ENCODE measurements at places on chromosomes 2 and 18.
A peak's percentile ranks its signal among the peaks of the same experiment; 100 is the strongest.

- no peak for DNase-seq
These were observed 34.2 kb downstream of the RAPGEF4 start for GRCh38 chr2:172769879-172770278.

DNA sequence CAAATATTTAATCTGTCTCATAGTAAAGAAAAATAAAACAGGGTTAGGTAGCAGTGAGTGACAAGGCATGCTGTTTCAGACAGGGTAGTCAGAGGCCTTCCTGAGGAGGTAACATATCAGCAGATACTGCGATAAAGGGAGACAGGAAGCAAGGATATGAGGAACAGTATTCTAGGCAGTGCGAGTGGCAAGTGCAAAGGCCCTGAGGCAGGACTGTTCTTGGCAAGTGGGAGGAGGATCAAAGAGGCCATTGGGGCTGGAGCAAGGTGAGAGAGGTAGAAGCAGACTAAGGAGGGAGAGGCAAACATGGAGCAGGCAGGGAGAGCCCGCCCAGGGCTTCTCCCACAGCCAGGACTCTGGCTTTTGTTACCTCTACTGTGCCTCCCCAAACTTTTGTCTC, 33.6 kb downstream of the GAD1 start:
- DNase-seq, result no peak

- DNase-seq, result peak; percentile 33
These were observed 11.4 kb downstream of the MYO5B start for GRCh38 chr18:50183556-50183955.

- DNase-seq, result no peak
These were observed 81.3 kb downstream of the CDH2 start for GRCh38 chr18:28095631-28096030.

DNA sequence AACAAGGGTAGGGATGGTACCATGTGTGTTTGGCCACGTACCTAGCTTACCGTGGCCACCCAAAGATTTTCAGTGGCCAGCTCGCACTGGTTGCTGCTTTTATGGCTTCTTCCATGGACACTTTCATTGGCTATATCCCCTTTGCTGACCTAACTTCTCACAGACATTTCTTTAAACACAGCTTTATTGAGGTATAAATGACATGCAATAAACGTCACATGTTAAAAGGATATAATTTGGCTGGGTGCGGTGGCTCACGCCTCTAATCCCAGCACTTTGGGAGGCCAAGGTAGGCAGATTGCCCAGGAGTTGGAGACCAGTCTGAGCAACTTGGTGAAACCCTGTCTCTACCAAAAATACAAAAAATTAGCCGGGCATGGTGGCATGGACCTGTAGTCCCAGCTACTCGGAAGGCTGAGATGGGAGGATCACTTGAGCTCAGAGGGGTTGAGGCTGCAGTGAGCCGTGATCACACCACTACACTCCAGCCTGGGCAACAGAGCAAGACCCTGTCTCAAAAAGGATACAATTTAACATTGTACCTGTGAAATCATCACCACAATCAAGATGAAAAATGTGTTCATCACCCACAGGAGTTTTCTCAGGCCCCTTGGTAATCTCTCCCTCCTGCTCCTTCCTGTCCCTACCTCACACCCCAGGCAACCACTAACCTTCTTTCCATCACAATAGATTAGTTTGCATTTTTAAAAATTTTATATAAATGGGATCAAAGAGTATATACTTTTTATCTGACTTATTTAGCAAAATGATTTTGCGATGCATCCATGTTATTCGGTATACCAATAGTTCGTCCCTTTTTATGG, 127.8 kb upstream of the PPP1CB start:
- DNase-seq, result no peak

DNA sequence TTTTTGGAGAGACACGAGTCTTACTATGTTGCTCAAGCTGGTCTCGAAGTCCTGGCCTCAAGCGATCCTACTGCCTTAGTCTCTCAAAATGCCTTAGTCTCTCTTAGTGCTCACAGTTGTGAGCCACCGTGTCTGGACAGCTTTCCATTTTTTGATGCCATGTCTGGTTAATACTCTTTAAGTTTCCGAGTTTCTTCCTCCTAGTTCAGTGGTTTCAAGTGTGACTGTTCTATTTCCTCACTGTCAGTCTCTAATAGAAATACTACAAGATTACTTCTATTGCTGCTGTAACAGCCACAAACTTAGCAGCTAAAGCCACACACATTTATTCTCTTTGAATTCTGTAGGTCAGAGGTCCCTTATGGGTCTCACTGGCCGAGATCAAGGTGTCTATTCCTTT, 125.1 kb upstream of the MGAT5 start:
- DNase-seq, result no peak

- no peak for DNase-seq
These were observed 90.0 kb upstream of the PPP1CB start for GRCh38 chr2:28661589-28662001.

- no peak for DNase-seq
These were observed 61.8 kb upstream of the DCC start for GRCh38 chr18:52278191-52278590.

DNA sequence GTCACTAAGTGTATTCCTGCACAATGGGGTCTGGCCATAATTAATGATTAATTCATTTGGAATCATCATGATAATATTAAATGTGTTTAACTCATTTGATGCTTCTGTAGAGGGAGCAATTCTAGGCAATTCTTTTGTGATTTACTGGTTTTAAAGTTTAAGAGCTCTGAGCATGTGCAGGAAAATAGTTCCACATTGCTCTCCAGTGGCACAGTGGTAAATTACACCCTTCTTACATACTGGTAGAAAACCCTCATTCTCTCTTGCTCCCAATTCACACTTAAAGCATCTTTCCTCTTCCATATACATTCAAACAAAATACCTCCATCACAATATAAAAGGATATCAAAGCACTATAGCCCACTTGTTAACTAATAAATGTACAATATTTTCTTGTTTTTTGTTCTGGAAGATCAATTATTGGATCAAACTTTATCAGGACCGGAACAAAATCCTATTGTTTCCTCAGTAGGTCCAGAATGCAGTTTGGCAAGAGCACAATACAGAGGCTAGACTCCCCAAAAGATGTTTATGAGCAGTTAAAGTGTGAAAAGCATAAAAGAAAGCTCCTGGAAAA, 844.3 kb downstream of the MBD2 start:
- DNase-seq, result peak; percentile 77

DNA sequence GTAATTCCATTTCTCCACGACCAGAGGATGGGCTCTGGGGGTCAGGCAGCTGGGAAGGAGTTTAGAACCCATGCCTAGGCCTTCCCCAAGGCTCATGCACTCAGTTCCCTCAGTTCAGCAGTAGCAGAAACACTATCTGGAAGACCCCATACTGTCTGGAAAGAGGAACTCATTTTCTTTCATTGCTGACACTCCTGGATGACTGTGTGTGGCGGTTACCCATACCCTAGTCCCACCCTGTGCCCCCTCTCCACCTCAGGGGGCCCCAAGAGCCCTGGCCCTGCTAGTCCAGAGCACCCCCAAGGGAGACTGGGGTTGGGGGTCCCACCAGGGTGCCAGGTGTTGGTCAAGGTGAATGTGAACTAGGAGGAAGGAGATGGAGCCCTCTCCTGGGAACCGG, 29.5 kb downstream of the TPRKB start:
- no peak for DNase-seq
